ENCODE measurements at places on chromosomes 2 and 18.

DNA sequence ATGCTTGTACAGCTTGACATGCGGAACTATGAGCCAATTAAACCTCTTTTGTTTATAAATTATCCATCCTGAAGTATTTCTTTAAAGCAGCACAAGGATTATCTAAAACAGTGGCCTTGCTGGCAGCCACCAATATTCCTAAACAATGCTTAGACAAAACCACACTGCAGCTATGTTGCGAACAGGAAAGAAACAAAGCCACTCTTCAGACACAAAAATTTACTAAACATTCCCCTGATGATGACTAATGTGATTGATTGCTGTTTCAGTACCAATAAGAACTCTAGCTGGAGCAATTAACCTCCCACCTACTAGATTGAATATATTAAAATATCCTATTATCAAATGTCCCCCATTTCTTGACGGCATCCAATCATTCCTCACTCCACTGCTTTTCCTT, 325.8 kb upstream of the REG3G start:
- DNase-seq: no peak

DNA sequence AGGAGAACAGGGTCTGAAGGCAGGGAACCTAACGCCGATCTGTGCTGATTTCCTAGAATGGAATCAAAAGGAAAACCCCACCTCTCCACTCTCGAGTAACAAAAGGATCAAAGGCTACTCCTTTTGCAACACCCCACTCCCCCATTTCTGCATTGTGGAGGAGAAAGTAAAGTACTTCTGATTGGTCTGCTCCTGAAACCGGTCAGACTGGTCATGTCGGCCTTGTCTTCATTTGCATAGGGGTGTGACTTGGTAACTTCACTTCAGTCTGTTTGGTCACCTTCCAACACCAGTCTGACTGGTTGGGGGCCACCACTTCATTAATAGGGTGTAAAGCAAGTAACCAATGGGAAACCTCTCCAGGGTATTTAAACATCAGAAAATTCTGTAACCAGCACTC, 771.9 kb downstream of the ERBB4 start:
- no peak for DNase-seq

DNA sequence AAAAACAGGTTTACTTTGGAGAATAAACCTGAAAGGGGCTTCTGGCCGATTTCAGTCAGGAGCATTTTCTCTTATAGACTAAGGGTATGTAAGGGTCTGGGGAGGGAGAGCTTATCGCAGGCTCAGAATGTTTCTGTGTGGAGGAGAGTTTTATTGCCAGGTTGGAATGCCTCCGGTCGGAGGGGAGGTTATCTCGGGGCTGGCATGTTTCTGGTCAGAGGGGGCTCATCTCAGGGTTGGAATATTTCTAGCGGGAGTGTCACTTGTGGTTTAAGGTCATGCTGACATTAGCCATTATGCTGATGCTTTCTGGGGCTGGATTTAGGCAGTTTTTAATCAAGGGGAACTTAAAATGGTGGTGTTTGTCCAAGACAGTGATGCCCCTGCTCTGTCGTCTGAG, 333.6 kb downstream of the METTL4 start:
- DNase-seq: no peak

DNA sequence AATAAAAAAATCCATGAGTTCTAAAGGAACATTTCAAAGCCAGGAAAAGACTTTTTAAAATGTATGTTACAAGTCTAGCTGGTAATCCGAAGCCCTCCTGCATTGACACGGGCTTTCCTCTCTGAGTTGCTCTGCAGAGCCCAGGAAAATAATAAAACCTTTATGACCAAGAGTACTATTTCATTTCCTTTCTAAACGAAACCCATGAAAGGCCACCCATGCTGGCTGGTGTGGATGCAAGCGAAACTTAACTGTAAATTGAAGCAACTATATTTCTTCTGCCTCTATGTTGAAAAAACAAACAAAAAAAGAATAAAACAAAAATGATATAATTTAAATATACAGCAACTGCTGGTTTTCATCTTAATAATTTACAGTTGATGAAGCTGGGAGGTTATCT, 41.3 kb upstream of the ZNF532 start:
- DNase-seq: no peak

- DNase-seq: no peak
These were observed 27.3 kb upstream of the GPR17 start for GRCh38 chr2:127618551-127619202.

All from activated CD4-positive, CD25-positive, alpha-beta regulatory T cell treated with anti-CD3 and anti-CD28 coated beads, Interleukin-2, amount 50 U/mL, for 72 hours (primary cell).